ENCODE measurements at places on chromosomes 4 and X.
A peak's percentile ranks its signal among the peaks of the same experiment; 100 is the strongest.

DNA sequence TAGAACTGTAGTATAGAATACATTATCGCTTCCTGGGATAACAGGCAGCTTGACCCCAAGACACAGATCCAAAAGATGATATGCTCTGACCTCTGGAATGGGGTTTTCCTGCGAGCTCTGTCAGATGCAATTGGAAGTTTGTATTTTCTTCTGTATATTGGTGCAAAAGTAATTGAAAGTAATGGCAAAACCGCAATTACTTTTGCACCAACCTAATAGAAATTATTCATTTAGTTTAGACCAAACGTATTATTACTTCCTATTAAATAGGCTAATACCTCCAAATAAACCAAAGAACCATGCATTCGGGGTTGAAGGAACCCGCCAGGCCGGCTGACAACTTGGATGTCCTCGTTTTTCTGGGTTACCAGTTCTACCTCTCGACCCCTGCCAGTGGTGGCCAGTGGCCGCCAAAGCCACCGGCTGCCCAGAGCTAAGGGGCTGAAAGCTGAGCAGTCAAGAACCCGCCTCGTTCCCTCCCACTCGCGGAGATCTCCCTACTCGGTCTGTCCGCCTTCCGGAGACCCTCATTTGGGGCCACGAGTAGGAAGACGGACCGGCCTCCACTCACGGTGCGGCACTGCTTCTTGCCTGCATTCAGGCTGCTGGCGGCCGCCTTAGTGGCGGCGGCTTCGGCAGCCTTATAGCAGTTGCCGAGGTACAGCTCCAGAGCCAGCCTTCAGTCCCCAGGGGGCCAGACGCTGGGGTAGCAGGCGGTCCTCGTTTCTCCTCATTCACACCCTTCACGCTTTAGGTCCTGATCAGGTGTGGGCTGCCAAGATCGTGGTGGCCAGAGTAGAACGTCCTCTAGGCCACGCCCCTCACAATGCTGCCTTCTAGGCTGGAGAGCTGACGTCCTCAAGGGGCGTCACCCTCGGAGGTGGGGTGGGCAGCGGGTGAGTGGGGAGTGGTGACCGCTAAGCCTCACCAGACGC, 121.9 kb downstream of the RBMX2 start:
- no peak for DNase-seq

GRCh38 chr4:105474099-105474518, 247 bp upstream of the PPA2 start:
- peak; percentile 53 for DNase-seq

DNA sequence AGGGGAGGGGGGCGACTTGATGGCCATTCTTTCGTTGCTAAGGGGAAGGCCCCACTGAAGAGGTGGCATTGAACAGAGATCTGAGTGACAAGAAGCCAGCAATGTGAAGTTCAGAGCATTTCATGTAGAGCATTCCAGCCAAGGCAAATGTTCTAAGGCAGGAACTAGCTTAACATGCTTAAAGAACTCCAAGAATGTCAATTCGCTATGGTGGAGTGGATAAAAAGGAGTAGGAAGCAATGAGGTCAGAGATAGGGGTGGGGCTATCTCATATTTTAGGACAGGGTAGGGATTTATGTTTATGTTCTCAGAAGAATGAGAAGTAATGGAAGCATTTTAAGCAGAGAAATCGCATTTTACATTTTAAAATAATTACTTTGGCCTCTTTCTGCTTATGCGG, 130.9 kb downstream of the TTC29 start:
- no peak for DNase-seq

- DNase-seq, result no peak
These were observed 23.9 kb downstream of the WDR1 start for GRCh38 chr4:10092481-10093270.

DNA sequence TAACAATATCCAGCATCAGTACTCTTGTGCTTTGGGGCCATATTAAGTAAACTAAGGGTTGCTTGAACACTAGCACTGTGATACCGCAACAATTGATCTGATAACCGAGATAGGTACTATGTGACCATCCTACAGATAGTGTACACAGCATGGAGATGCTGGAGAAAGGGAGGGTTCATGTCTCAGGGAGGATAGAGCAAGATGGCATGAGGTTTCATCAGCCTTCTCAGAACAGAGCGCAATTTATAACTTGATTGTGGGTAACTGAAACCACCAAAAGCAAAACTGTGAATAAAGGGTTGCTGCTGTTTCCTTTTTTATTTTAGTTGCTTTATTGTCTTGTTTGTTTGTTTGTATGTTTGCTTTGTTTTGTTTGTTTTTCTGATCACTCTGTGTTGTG, 1449.7 kb downstream of the PCDH7 start:
- DNase-seq, result no peak

DNA sequence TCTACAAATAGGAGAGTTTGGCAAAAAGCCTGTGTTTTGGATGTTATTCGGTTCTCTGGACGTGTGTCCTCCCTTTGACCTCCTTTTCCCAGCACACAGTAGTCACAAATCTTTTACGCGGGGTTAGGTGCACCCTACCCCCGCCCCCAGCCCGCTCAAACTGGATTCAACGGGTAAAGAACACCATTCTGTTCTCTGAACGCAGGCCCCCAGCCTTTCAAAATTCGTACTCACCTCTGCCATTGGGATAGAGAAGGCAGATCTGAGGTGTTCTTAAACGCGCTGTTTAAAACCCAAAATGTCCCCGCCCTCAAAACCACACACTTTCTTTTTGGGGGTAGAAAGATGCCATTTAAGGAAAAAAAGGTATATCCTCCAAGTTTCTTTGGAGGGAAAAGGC, 2.7 kb downstream of the LEF1 start:
- DNase-seq, result no peak

DNA sequence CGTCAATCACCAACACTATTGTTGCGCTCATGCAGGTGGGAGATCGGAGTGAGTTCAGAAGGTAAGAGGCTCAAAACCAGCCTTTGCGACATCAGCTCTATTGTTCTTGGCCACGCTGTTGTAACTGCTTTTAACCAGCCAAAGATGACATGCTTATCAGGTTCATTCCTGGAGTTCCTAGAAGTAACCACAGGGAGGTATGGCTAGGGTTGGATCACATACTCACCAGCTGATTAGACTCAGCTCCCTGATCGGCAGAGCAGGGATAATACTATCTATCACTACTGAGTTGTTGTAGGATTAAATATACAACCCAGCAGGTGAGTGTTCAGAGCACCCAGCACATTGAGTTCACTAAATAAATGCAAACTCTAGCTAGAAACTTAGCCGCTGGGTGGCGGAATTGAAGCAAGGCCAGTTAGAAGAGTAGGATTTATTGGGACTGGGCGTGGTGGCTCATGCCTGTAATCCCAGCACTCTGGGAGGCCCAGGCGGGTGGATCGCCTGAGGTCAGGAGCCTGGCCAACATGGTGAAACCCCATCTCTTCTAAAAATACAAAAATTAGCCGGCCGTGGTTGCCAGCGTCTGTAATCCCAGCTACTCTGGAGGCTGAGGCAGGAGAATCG, 12.4 kb downstream of the SLC34A2 start:
- no peak for DNase-seq

GRCh38 chr4:156378033-156378665, 424.5 kb upstream of the CTSO start:
- no peak for DNase-seq

- DNase-seq, result no peak
These were observed 27.4 kb upstream of the IRAK1 start for GRCh38 chrX:154046940-154047610.

- DNase-seq, result no peak
These were observed 153.2 kb upstream of the RPL34 start for GRCh38 chr4:108466936-108467902.

DNA sequence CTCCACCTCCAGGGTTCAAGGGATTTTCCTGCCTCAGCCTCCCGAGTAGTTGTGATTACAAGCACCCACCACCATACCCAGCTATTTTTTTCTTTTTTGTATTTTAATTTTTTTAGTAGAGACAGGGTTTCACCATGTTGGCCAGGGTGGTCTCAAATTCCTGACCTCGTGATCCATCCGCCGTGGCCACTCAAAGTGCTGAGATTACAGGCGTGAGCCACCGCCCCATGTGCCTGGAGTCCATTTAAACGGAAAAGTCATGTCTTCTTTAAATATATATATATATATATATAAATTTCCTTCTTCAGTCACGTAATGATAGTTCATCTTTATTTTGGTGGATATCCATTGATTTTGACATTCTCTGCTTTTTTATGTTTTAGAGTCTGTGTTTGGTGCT, 264.0 kb upstream of the PITX2 start:
- DNase-seq, result no peak

GRCh38 chrX:53494436-53494835, 60.3 kb upstream of the HSD17B10 start:
- DNase-seq, result no peak

DNA sequence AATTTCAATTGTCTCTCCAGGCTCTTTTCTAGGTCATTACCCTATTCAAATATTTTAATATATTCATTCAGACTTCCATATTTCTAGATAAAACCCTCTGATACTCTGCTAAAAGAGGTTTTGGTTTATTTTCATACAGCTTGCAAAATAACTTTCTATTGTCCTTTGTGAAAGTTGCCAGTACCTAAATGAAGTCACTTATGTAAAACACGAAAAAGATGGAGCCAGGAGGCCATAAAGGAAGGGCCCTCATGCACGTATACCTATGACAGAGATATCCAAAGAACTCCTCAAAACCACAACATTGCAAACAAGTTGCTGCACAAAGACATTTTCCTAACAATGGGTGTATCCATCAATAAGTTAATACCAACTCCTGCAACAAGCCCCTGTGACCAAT, 25.7 kb upstream of the ELOVL6 start:
- no peak for DNase-seq

GRCh38 chr4:131093303-131093702, 1997.4 kb downstream of the C4orf33 start:
- DNase-seq, result no peak

- no peak for DNase-seq
These were observed 135.8 kb upstream of the TBL1X start for GRCh38 chrX:9329056-9329455.

GRCh38 chr4:123503698-123504363, 107.2 kb downstream of the SPRY1 start:
- no peak for DNase-seq

- no peak for DNase-seq
These were observed 66.9 kb upstream of the GRID2 start for GRCh38 chr4:92236877-92237276.

- DNase-seq, result no peak
These were observed 89.4 kb upstream of the AFAP1 start for GRCh38 chr4:8028884-8029568.

GRCh38 chrX:136115126-136115903, 32.0 kb upstream of the FHL1 start:
- DNase-seq, result no peak

- peak; percentile 17 for DNase-seq
These were observed at the start of gene SORCS2 for GRCh38 chr4:7192252-7193029. Gene SORCS2, plus strand, starts transcription at chr4:7192538.

DNA sequence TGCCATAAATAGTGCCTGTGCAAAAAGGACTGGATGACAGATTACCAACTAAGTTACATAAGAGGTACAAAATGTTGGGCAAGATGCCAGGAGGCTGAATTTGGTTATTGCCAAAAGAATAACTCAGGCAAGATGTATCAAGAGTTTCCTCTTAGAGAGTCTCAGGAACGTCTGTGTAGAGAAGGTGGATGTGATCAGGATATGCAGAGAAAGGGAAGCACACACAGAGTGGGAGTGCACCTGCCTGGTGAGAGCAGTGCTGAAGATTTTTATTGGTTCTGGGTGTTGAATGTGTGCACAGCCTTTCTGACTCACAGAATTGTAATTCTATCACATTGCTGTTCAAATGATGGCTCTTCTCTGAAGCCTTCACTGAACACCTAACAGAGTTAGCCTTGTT, 156.8 kb upstream of the HS3ST1 start:
- no peak for DNase-seq

DNA sequence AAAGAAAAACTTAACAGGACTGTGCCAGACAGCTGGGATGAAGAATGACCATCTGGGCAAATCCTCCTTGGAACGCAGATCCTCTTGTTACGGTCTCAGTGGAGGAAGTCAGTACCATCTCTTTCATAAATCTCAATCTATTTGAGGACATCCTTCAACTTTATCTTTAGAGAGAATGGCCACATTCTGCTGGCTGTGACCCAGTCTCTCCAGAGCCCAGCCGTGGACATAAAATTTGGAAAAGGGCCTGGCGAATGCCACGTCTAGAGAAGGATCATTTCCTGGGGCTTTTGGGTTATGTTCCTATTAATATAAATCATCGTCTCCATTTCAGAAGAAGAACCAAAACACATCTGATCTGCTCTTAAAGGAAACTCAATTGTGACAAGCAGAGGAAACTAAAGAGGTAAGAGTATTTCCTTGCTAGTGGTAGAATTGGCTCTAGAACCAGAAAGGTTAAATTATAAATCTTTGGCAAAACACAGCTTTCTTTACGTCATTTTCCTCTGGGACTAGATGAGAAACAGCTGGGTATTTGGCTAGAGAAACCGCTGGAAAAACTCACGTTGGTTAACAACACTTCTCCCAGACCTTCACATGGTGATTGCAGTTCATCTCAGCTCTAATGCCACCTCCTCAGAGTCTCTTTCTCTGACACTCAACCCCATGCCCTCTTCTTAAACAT, 164.7 kb downstream of the CHIC2 start:
- DNase-seq, result no peak

- DNase-seq, result no peak
These were observed 595.4 kb downstream of the IL15 start for GRCh38 chr4:142231787-142232186.

DNA sequence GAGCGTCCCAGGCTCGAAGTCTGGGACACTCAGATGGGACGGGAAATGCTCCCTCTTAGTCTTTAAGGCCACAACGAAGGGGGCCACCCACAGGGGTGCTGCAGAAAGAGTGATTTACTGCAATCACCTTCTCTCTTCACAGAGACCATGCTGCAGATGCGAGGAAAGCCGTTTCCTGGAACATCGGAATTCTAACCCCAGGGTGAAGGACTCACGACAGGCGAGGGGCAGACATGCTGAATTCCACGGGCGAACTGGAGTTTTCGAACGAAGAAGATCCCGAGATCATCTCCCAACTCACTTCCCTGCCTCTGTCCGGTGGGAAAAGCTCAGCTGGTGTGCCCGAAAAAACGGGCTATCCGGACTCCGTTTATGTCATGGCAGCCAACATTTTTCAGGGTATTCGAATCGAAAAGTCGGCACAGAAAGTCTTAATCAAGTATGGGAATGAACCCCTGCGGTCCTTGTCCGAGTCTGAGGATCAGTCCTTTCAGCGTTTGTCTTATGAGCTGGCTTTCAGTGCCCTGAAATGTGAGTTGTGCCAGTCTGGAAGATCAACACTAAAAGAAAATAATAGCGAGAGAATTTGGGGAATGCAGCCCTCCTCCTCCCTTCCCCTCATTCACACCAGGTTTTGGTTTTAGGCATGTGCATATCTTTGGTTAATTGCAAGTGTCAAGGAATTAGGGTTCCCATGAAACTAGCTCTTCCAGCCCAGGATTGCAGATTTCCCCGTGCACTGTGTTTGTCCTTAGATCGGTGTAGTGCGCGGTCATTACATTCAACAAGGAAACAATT, 905 bp downstream of the NSUN7 start:
- DNase-seq, result no peak

- DNase-seq, result no peak
These were observed 26.1 kb downstream of the SMARCA5 start for GRCh38 chr4:143539670-143540023.

- DNase-seq, result no peak
These were observed 7.4 kb downstream of the ADRA2C start for GRCh38 chr4:3773552-3774001.

All from stimulated activated CD8-positive, alpha-beta memory T cell treated with anti-CD3 and anti-CD28 coated beads, Interleukin-15, amount 100 ng/mL, for 4 hours (primary cell).